ENCODE measurements at places on chromosomes 2 and 18.

- no peak for DNase-seq
These were observed 767.0 kb downstream of the SLC4A3 start for GRCh38 chr2:220394433-220394832.

- no peak for DNase-seq
These were observed 19.8 kb downstream of the TTR start for GRCh38 chr18:31611511-31611910.

DNA sequence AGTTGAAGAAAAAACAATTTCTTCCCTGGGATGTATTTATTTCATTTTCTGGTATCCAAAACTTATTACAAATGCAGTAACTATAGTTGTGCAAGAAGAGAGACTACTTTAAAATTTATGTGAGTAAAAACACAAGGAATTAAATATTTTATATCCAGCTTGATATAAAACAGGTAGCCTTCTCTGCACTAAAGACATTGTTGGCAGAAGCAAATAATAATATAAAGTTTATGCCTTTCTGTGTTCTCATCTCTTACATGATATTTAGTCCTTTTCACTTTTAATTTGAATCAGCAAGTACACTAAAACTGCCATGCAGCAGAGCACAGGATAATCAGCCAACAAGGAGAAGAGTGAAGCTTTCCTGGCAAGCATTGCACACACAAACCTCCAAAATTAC, 352.7 kb downstream of the ARL6IP6 start:
- DNase-seq: no peak

DNA sequence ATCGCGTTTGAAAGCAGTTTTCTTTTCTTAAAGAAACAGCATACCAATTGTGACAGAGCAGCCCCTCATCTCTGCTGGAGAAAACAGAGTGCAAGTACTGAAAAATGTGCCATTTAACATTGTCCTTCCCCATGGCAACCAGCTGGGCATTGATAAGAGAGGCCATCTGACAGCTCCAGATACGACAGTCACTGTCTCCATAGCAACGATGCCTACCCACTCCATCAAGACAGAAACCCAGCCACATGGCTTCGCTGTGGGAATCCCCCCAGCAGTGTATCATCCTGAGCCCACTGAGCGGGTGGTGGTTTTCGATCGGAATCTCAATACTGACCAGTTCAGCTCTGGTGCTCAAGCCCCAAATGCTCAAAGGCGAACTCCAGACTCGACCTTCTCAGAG, 9.5 kb downstream of the GRHL1 start:
- DNase-seq: no peak

- DNase-seq: no peak
These were observed 75.4 kb upstream of the KCNE4 start for GRCh38 chr2:222976521-222977061.

- no peak for DNase-seq
These were observed 4.5 kb downstream of the SCLY start for GRCh38 chr2:238065071-238065846.

DNA sequence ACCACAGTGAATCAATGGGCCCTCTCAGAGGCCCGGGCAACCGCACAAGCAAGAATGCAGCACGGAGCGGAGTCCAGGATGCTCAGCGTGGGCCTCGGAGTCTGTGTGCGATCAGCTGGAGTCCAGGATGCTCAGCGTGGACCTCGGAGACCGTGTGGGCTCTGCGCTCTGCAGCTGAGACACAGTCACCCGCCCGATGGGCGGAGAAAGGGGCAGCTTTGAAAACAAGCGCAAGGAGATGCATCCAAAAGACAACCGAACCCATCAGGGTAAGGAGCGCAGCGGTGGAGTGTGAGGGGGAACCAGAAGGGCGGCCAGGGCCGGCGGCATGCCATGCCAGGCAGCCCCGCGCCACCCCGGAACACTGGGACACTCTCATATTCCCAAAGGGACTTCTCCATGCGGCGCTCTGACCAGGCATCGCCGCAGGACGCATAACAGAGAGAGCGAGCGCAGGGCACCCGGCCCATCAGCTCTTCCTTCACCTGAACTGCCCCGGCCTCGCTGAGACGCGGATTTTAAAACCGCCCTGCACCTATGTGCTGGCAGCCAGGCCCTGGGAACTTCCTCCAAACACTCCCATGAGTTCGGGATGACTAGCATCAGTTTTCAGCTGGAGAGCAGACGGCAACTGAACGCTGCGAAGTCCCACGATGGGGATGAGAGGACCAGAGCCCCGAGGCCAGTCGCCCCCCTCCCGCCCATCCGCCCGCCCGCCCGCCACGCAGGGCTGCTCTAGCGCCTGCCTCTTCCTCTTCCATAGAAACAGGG, 44.7 kb downstream of the MC5R start:
- DNase-seq: no peak

- DNase-seq: no peak
These were observed 4.4 kb downstream of the CCDC88A start for GRCh38 chr2:55415300-55415699.

DNA sequence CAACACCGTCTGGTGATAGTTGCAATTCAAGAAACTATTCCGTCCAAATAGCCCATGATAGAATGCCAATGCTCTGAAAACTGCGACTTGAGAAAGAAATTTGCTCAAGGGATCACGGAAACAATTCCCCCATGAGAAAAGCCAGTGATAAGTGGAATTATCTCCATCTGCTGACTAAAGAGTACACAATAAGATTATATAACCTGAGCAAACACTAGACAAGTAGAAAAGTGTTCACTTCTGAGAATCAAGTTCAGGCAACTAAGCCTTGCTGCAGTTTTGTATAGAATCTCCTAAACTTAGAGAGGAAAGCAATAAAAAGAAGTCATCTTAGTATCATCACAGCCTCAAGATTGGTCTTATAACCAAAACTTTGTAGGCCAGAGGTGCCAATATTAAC, 336.3 kb upstream of the NRXN1 start:
- DNase-seq: no peak

- no peak for DNase-seq
These were observed 101.8 kb downstream of the XRCC5 start for GRCh38 chr2:216210701-216211540.

DNA sequence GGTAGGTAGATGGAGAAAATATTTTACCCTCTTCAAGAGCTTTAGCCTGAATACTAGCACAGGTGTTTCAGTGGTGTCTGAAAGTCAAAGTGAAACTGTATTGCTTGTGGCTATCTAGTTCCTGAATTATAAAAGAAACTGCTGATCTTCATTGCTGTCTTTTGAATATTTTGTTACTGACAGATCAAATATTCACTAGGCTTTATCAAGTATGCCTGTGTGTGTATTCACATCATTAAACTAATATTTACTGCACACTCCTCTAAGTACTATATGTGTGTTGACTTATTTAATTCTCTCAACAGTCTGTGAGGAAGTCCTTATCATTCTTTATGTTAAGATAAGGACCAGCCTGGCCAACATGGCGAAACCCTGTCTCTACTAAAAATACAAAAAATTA, 139.6 kb downstream of the SOCS6 start:
- no peak for DNase-seq

- DNase-seq: no peak
These were observed 39.4 kb upstream of the WIPF1 start for GRCh38 chr2:174636987-174637386.

DNA sequence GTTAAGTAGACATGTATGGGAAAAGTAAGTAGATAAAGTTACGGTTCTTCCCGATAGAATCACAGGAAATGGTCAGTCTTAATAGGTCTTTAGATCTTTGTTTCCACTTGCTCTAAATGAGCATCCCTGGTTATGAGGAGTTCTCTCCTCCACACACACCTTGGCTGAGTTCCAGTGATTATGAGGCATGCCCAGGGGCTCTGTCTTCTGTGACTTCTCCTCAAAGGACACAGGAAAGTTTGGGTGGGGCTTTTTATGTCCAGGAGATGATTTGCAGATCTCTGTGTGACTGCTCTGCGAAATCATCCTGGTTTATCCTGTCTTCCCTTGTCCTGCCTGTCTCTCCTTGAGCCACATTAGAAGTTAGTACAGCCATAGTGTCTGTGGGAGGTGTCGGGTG, 83.9 kb upstream of the EML6 start:
- no peak for DNase-seq

DNA sequence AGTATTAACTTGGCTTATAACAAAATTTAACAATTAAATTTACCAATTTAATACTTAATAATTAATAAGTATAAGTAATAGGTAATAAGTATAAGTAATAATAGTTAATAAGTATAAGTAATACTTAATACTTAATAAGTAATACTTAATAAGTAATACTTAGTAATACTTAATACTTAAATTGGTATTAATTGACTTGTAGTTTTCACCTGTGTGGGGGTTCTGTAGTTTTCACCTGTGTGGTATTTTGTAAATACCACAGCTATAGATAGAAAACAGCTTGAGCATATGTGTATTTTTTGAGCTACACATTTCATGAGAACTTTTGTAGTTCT, 55.4 kb downstream of the MAPRE2 start:
- no peak for DNase-seq
